ENCODE measurements at places on chromosomes 5 and 9. TPM values are rescaled to one million over a fixed set of nuclear protein-coding genes. Genes with fewer than 3 reads are reported as not detected.

Gene INVS
- 10.0 TPM for total RNA-seq

Gene GMCL2
- total RNA-seq: not detected

Gene MBLAC2
- 3.7 TPM for total RNA-seq

Gene SLC27A4
- 29.7 TPM for total RNA-seq

Gene NRG2
- not detected for total RNA-seq

Gene MYMK
- 441 TPM for total RNA-seq

GRCh38 chr9:127397646-127398274, 791 bp downstream of the SLC2A8 start:
- DNase-seq: peak; percentile 70

GRCh38 chr9:72217306-72217842, 68.1 kb downstream of the GDA start:
- no peak for DNase-seq

DNA sequence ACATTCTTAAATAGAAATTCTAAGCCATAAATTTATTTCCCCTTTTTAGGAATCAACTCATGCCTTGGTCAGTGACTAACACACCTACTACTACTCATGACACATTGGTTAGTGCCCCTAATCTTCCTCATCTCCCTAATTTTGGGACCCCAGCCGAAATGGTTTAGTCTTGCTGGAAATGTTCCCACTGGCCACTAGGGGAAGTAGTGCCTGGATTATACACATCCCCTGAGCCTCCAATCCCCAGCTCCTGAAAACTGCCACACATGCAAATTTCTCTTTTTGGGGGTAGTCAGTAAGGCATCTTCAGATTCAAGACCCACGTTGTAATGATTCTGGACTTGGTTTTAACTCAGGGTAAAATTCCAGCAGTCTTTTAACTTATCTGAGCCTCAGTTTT, 79.8 kb downstream of the HSD17B3 start:
- DNase-seq: no peak

- no peak for DNase-seq
Observed at GRCh38 chr5:54845567-54845941, 139.8 kb downstream of the ESM1 start.

GRCh38 chr5:17203329-17204132, 13.9 kb upstream of the BASP1 start:
- DNase-seq: peak; percentile 82

- no peak for DNase-seq
Observed at GRCh38 chr5:128749136-128749898, 211.3 kb upstream of the FBN2 start.

- no peak for DNase-seq
Observed at GRCh38 chr5:2894316-2894715, 142.8 kb upstream of the IRX2 start.

GRCh38 chr5:28473531-28474107, 1435.2 kb upstream of the CDH9 start:
- peak; percentile 28 for DNase-seq
